H1 (cell line): ENCODE measurements at places on chromosomes 16 and 17. TPM values are rescaled to one million over a fixed set of nuclear protein-coding genes. Genes with fewer than 3 reads are reported as not detected.

- peak; percentile 16 for DNase-seq
Measured at GRCh38 chr17:29563816-29564215, 3.0 kb downstream of the ABHD15 start.

DNA sequence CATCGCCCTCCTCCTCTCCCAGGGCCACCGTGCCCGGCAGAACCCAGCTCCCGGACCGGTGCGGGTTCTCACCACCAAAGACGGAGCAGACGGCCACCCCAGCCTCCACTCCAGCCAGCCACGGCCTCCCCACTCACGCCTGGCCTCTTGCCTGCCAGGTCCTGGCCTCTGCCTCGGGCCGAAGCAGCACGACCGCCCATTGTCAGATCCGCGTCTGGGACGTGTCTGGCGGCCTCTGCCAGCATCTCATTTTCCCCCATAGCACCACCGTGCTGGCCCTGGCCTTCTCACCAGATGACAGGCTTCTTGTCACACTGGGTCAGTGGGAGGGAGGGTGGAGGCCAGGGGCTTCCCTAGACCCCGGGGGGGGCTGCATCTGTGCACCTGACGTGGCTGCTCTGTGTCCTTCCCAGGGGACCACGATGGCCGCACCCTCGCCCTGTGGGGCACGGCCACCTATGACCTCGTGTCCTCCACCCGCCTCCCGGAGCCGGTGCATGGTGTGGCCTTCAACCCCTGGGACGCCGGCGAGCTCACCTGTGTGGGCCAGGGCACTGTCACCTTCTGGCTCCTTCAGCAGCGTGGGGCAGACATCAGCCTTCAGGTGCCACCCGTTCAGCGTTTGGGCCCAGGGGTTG lies 6.6 kb upstream of the RHOT2 start:
- DNase-seq: no peak

DNA sequence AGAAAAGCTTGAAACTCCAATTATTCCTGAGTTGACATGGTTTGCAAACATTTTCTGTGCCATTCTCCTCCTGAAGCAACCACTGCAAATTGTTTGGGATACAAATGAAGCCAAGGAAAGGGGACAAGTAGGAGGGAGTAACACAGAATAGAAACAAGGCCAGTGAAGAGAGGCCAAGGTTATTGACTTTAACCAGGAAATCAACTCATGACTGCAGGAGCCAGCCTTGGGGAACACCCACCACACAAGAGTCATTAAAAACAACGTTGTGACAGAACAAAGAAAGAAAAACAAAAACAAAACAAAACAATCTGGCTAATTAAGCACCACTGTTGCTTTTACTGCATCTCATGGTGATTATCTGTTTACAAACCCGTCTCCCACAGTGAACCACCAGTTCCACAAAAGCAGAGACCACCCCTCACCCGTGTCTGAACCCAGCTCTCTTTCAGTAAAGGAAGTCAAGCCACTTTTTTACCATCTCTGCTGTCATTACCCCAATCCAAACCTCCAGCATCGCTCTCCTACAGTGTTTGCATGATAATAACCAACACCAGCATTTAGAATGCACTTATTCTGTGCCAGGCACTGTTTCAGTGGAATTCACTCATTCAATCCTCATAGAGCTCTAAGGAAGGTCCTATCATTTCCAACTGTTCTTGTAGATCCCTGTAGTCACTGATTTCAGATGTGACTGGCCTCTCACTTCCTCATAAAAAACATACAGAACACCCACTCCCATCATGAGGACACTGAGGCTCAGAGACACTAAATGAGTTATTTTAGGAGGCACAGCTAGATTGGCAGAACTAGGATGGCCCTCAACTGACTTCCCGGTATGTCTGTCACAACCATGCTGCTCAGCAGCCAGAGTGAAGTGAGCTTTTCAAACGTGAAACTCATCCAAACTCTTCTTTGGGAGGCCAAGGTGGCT lies 2.0 kb downstream of the ZDHHC1 start:
- no peak for DNase-seq

DNA sequence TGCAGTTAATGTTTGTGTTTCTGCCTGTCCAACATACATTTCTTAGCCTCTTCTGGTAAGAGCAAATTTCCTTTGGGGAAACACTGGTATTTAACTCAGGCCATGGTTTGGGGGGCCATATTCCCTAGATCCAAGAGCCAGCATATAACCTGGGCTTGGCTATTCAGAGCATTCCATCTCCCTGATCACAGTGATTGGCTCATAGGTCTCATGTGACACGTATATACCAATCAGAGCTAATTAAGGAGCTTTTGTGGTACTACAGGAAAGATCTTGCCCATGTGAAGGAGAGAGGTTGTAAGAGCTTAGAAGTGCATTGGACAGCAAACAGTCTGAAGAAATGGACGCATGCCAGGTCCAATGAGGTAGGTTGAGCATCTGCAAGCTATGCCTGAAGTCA lies 33.4 kb upstream of the GPR139 start:
- no peak for DNase-seq

SDK2 gene
- total RNA-seq: 3.6 and 3.9 TPM in 2 replicates

GRCh38 chr17:61579961-61580360 lies 11.1 kb downstream of the NACA2 start:
- no peak for DNase-seq

DNA sequence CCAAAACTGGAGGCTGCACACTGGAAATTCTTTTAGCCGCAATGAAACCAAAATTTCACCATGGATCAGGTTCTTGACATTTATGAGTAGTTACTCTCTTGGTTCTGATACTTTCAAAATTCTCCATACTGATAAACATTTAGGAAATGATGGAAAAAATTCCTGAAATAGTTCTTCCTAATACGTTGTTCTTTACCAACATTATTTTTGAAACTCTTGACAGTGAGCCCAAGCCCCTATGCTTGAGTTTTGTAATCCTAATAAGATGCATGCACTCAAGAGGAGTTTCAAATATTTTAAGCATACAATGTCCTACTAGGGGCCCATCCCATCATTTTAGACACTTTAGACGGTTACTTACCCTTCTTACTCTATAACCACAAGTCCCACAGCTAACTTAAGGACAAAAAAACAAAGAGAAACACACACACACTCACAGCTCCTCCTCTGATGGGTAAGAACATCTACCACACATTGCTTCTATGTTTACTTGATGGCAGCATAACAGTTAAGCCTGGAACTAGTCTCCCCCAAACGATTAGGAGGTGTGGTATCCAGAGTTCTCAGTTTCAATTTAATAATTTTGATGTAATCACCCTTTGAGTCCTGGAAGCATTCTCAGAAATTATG lies 3.7 kb downstream of the VEZF1 start:
- DNase-seq: no peak

- peak; percentile 63 for DNase-seq
Measured at GRCh38 chr16:56424791-56425438, 430 bp downstream of the AMFR start.

GRCh38 chr17:35900280-35900679 lies 20.1 kb upstream of the CCL5 start:
- no peak for DNase-seq

GFAP gene
- 1.3 and 1.6 TPM in 2 replicates for total RNA-seq

ETV4 gene
- 137 and 143 TPM in 2 replicates for total RNA-seq
